Muscle of leg (tissue), 16 donors: ENCODE measurements at places on chromosomes 7 and 10. TPM values are rescaled to one million over a fixed set of nuclear protein-coding genes. Genes with fewer than 3 reads are reported as not detected.

Gene ZNF248
- 20.2 TPM for polyA plus RNA-seq

Gene SNX10
- polyA plus RNA-seq, result 1.6 TPM

Gene CRYGN
- 0.41 TPM for polyA plus RNA-seq

Gene PHYHIPL
- 1.3 TPM for polyA plus RNA-seq

Gene TSC22D4
- polyA plus RNA-seq, result 56.0 TPM

Gene AP3M1
- 35.1 TPM for polyA plus RNA-seq

Gene CYP2C19
- not detected for polyA plus RNA-seq

Gene MINDY3
- 23.3 TPM for polyA plus RNA-seq
